ENCODE measurements at places on chromosomes 4 and X.

DNA sequence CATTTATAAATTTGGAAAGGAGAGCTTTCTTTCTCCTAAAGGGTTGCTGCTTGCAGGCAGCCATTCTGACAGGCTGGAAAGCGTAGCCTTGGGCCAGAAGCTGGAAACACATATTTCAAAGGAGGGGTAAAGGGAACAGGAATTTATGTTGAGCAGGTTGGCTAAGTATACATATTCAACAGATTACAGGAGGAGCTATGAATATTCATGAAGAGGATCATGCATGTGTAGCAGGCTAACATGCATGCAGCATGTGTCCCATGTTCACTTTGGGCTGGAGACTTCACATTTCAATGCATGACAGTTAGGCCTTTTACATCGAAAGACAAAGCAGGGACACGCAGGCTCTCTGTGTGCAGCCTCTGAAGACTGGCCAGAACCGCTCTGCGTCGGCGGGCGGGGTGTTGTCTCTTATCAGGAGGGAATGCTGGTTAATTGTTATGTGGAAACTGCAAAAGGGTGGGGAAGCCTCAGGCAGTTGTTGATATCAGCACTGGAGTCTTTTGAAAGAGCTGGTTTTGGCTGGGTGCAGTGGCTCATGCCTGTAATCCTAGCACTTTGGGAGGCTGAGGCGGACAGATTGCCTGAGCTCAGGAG lies 31.5 kb downstream of the CASP3 start:
- no peak for DNase-seq

DNA sequence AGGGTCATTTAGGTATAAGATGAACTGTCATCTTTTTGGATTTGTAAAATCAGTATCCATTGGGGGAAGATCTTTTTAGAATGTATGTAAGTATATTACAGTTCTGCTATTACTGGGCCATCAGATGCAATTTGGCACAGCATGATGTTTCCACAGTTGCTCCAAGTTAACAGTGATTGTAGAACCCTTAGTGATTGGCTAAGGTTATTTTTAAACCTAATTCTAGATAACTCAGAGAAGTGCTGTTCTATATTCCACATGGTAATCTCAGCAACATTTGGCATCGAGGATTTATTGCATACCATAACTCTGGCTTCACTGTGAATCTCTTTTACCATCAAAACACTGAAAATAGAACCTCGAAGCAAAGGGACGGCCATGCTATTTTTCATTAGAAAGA lies 215.7 kb upstream of the HAND2 start:
- DNase-seq: no peak

- DNase-seq: no peak
Measured at GRCh38 chr4:105145156-105145902, 1.3 kb upstream of the TET2 start.

DNA sequence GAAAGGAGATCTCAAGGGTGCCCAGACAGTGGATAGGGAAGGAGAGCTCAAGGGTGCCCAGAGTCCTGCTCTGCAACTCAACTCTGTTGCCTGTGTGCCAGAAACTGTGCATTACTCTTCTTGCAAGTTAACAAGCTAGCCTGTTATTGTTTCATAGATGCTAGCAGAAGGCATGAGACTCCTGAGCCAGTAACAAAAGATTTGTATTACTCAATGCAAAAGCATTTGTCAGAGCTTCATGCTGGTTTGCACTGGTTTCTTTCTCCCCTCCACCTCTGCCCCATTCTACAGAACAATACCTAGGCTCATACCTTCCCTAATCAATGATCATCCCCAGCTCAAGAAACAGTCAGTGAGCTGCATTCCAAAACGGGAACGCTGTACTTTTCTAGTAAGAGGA lies 124.5 kb upstream of the NEIL3 start:
- DNase-seq: no peak

GRCh38 chr4:153074486-153074885 lies 129.8 kb upstream of the TRIM2 start:
- no peak for DNase-seq

DNA sequence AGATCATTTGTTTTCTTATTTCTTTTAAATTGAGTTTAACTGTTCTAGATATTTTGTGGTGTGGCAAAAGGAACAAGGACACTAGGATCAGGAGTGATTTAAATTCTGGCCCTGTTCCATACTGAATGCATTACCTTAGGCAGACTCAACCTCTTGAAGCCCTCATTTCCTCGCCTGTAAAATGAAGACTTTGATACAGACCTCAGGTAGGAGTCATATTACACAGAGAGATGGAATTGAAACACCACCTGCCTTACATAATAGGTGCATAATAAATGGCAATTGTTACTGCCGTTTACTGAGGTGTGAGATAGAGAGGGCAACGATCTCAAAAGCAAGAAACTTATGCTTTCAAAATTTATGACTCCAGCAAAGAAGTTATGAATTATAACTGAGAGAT lies 28.2 kb upstream of the RASSF6 start:
- no peak for DNase-seq

DNA sequence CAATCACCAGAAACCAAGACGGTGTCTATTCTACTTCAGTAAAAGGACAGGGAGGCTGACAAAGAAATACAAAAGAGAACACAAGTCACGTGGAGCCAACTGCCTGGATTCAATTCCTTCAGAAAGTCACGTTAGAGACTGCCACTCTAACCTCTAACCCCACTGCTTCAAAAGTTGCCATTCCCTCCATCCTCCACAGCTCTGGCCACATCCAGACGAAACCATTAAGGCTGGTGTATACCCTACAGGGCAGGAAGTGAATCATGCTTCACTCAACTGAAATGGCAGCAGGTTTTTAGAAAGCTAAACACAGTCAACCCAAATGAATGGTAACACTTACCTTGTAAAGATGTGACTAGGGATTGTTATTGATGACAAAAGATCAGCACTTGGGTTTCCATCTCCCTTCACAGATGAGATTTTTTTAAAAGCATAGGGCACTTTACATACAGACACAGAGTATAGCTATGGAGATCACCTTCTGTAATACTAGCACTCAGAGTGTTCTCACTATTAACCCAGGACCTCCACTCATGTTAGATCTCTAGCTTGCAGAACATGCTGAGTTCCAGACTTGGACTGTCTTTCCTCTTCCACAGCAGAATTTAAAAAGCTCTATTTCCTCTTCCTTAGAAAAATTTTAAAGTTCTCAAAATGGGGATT lies 37.4 kb downstream of the MAML3 start:
- no peak for DNase-seq

DNA sequence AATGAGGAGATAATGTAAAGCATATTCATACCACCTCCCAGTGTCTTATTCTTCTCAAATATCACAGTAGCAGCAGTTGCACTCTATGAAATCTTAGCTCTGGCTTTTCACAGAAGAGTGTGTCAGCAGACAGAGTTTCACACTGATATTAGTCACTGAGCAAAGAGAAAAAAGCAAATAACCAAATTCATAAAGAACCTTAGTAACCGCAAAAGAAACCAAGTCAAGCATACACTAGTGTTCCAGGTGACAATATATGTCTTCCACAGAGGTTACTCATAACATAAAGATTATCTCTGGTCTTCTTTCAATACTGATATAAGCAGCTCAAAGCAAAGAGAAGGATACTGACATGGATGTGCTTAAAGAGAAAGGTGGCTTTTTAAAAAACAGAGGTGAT lies 181.7 kb upstream of the EDNRA start:
- no peak for DNase-seq

DNA sequence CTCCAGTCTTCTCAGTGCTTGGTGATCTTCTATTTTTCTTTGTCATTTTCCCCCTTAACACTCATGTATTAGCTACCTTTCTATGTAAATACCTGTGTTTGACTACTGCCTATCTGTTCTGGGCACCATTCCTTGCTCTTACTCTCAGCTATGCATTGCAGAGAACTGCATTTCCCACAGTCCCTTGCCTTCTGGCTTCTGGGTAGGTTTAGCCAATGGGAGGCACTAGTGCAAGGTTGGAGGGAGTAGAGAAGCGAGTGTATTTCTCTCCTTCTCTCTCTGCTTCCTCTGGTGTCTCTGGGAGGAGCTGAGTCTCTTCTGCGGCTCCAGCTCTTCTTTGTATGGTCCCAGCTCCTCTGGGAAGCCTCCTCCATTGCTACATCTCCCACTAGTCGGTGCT lies 50.5 kb downstream of the CWH43 start:
- no peak for DNase-seq

- DNase-seq: no peak
Measured at GRCh38 chrX:17021851-17022604, 75.6 kb downstream of the REPS2 start.

- DNase-seq: no peak
Measured at GRCh38 chrX:7941390-7942042, 14.3 kb upstream of the PNPLA4 start.

GRCh38 chr4:40316333-40316781 lies 18.8 kb upstream of the CHRNA9 start:
- no peak for DNase-seq

DNA sequence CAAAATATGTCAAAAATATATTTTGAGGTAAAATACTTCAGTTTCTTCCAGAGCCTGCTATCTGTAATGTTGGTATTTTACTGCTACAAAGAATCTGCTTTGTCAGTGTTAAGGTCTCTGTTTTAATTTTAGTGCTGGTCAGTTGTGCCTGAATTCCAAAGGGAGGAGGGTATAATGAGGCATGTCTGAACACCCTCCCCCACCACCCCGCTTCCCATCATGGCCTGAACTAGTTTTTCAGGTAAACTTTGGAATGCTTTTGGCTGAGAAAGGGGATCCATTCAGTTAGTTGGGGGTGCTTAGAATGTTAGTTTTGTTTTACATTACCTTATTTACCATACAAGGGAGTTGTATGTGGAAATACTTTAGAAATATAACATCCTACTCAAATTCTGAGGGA lies 158.5 kb downstream of the MID1IP1 start:
- DNase-seq: no peak

GRCh38 chr4:45621971-45622370 lies 501.9 kb downstream of the GABRG1 start:
- DNase-seq: no peak

DNA sequence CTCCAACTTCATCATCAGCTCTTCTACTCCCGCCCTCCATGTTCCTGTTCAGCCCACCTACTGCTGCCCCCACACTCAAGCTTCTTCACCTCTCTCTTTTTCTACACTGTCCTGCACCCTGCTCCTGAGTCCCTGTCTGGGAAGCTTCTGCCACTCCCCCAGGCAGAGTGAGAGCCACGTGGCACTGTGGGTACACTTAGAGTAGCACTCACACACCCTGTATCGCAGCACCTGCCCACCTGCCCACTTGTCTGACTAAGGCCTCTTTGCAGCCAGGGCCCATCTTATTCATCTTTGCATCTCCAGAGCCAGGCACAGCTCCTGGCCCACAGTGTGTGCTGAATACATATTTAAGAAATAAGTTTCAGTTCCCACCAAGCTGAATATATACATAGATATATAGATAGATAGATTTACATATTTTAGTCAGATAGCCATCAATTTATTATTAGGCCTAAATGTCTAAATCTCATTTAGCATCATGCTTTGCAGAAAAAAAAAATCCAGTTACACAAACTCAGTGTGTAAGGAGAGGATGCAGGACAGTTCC lies 24.9 kb downstream of the CCDC149 start:
- no peak for DNase-seq

DNA sequence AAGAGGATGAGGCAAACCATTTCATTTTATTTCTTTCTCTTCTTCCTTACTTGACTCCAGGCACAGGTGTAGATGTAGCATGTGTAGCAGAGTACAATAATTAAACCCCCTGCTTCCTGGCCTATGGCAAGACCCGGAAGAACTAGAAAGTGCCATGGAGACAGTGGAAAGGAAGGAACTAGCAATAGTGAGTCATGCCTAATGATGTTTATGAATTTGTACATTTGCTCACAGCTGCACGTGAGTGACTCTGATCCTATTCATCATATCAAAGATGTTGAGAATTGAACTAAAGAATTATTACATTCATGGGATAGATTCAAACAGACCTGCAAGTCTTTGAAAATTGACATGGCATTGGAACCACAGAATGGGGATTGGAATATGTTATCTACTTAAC lies 2233.9 kb upstream of the TENM3 start:
- no peak for DNase-seq

GRCh38 chr4:84582988-84583875 lies at the start of gene CDS1:
Gene CDS1, plus strand, starts transcription at chr4:84583127. Its CDS starts 275 bp downstream, at chr4:84583402.
- DNase-seq: no peak

- no peak for DNase-seq
Measured at GRCh38 chrX:10783451-10783995, 163.1 kb upstream of the MID1 start.

DNA sequence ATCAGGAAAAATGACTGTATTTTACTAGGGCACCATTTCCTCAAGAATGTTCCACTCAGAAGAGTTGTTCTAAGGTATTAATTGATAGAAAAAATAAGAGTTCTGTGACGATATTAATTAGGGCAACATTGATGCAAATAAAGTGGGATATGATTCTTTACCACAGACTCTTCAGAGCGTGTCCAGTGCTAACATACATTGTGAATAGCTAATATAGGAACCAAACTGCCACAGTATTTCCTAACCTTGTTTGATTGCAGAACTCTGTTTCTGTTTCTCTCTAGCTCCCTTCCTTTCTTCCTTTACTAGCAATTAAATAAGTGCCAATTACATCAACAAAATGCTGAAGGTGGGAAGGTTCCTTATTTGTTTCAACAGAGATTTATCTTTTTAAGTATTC lies 154.1 kb upstream of the CPEB2 start:
- DNase-seq: no peak

DNA sequence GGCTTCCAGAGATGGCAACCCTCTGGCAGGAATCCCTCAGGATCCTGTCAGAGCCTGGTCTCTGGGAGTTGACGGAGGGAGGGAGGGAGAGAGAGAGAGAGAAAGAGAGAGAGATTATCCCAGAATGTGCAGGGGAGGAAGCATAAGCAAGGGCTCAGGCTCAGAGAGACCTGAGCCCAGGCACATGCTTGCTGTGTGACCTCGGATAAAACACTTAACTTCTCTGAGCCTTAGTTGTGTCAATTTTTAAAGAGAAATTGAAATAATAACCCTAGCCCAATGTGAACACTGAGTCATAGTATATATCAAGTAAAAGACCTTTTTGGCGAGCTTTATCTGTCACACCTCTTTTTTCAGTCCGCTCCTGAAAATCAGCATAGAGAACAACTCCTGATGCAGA lies 473 bp upstream of the USP51 start:
- DNase-seq: no peak

DNA sequence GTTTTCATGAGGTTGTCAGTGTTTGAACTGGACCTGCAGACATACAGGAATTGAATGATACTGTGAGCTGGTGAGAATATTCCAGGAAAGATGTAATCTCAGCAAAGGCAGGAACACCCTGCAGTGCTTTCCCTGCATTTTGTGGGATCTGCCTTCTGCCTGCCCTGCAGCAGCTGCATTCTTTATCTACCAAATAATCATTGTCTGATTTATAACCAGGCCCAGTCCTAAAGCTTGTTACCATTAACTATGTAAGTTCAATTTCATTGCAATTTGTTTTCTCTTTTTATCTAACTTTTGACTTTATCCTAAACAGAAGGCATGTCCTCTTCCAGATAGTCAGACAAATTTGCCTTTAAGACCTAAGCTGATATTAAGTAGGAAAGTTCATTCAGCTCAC lies 99.8 kb upstream of the NOCT start:
- no peak for DNase-seq

DNA sequence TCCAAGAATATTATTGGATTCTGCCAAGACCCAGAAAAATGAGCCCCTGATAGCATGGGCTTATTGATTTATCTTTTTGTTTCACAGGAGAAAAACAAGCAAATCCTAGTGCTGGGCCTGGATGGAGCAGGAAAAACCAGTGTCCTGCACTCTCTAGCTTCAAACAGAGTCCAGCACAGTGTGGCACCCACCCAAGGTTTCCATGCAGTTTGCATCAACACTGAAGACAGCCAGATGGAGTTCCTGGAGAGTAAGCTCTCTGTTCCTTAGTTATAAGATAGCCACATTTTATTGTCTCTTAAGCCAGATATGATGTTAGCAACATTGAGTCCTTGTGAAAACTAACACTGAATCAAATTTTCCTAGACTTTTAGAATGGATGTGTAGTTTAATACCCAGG lies 5.5 kb downstream of the ARL9 start:
- DNase-seq: no peak

Data from activated CD4-positive, alpha-beta T cell treated with anti-CD3 and anti-CD28 coated beads for 24 hours (primary cell).